Transverse colon (tissue), 4 donors: ENCODE measurements at places on chromosomes 2 and 18. TPM values are rescaled to one million over a fixed set of nuclear protein-coding genes. Genes with fewer than 3 reads are reported as not detected.

DNA sequence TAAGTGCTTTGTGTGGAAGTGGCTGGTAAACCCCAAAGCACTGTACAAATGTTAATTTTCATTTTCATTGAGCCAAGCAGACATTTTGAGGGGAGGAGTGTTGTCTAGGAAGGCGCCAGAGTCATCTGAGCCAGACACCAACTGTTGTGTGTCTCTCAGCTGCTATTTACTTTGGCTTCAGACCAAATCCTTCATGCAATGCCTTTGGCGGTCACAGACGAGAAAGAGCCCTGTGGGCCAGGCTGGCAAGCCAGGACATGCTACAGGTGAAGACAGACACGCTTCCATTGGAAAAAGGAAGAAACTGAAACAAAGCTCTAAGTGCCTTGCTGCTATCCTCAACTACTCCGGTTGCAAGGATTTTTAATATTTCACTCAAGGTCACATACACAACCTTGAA, 115.4 kb upstream of the CDC42EP3 start:
- peak; percentile 59 for DNase-seq

IMP4 gene
- total RNA-seq = 367 TPM

DNA sequence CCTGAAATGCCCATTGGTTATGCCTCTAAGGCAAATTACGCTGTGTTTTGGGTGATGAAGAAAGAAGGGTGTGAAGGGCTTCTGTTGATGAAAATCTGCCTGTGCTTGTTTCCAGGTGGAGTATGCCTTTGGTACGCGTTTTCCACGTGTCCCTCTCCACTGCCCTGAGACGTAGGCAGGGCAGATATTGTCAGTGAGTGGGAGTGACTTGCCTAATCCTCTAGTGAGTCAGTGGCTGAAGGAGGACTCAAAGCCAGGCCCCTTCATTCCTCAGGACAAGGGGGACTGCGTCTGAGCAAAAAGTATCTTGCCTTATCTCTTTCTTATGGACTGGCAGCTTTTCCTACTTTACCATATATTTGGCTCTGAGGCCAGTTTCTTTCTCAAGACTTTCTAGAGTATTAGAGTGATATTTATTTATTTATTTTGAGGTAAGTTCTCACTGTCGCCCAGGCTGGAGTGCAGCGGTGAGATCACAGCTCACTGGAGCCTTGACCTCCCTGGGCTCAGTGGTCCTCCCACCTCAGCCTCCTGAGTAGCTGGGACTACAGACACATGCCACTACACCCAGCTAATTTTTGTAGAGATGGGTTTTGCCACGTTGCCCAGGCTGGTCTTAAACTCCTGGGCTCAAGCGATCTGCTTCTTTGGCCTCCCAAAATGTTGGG, 10.2 kb downstream of the RALB start:
- DNase-seq = no peak

DNA sequence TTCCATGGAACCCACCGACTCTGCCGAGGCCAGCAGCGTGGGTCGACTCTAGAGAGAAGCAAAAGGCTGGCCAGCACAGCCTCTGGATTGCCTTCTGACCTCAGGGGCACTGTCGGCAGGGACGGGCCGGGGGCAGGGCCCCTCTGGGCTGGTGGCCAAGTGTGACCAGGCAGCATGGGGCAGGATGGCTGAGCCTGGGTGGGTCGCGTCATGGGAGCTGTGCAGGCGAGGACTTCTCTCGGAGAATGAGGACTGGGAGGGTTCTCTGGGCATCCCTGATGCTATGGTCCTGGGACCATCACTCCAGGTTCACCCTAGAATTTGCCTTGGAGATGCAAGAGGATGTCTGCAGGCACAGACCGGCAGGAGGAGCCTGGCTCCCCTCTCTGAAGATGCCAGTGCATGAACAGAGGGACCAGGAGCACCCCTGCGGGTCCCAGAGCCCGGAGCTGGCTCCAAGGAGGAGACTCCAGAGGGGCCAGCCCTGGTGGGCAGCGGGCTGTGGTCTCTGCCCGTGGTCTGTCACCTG, 289.2 kb downstream of the NDUFA10 start:
- no peak for DNase-seq

DNA sequence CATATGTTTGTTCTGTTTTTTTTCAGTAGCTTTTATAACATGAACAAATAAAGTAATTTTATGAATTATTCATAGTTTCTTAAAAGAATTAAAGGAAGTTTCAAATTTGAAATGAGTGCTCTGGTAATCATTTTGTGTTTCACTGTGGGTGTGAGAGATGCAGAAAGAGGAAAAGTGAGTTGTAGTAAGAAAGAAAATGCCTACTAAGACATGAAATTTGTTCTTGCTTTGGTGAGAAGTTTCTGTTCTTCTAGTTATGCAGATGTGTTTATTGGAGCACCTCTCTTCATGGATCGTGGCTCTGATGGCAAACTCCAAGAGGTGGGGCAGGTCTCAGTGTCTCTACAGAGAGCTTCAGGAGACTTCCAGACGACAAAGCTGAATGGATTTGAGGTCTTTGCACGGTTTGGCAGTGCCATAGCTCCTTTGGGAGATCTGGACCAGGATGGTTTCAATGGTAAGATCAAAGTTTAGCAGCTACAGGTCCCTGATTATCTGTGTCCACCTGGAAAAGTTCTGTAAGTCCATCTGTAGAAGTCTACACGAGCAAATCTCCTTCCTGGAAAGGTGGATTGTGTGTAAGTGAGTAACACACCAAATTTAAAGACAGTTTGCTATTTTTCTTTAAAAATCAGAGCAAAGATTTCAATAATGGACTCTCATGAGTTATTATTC, 51.4 kb downstream of the ITGAV start:
- DNase-seq = no peak

DNA sequence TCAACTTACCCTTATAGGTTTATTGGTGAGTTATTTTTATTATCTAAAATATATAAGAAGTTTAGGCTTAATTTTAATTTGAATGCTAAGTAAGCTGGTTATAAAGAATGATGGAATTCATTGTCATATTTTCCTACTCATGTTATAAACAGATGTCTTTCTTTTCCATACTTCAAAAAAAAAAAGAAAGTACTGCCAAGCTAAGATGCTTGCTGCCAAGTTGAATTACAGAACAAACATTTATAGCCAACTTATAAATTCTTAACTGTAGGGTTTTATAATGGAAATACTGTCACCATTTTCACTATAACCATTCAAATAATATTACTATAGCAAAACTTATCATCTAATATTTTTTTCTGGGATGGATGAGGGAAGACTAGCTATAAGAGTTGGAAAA, 676.0 kb downstream of the NRXN1 start:
- DNase-seq = no peak

DNA sequence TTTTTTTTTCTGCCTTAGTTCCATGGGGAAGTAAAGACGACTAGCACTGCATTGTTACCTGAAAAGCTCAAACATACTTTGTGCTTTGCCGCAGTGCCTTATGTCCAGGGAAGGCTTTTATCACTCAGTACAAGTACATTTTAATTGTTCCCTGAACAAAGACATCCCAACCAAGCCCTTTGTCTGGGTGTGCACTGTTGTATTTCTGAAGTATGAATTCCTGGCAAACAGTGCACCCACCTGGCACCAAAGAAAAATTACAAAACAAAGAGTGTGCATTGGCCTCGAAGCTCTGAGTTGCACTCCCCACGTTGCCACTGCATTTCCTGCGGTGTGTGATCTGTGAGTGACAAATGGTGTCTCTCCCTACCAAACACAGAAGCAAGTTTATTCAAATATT, 858.5 kb upstream of the PIK3C3 start:
- no peak for DNase-seq

DNA sequence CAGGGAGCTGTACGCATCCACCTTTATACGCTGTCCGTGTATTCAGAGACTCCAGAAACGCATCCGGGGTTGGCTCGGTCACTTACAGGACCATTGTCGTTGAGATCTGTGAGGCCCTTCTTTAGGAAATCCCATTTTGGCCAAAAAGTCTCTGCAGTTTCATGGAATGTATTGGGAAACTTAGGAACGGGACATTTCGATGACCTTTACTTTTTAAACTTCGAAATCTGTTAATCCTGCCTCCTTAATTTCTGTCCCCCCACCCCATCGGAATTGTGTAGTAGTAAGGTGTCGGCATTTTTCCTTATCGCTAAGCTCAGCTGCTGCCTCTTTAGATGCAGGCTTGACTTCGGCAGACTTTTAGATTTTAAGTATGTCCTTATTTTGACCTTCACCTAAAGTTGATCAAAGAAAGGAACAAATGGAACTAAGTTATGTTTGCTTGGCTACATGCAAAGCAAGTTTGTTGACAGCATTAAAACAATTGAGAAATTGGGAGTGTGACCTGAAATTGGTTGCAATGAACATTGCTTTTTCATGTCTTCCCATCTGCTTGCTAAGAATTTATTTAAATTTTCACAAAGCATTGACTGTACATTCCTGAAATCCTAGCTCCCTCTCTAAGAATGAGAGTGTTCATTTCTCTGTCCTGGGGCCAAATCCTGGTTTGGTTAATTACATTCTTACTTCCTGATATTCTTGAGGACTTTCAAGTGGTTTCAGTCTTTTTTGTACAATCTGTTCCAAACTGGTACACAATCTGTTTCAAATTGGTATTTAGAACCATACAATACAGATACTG, 884 bp upstream of the RAPH1 start:
- DNase-seq = no peak

- DNase-seq = no peak
Measured at GRCh38 chr2:194672994-194673393, 984.0 kb upstream of the SLC39A10 start.

CAPG gene
- 27.3 TPM for total RNA-seq

CD226 gene
- 5.0 TPM for total RNA-seq

DNA sequence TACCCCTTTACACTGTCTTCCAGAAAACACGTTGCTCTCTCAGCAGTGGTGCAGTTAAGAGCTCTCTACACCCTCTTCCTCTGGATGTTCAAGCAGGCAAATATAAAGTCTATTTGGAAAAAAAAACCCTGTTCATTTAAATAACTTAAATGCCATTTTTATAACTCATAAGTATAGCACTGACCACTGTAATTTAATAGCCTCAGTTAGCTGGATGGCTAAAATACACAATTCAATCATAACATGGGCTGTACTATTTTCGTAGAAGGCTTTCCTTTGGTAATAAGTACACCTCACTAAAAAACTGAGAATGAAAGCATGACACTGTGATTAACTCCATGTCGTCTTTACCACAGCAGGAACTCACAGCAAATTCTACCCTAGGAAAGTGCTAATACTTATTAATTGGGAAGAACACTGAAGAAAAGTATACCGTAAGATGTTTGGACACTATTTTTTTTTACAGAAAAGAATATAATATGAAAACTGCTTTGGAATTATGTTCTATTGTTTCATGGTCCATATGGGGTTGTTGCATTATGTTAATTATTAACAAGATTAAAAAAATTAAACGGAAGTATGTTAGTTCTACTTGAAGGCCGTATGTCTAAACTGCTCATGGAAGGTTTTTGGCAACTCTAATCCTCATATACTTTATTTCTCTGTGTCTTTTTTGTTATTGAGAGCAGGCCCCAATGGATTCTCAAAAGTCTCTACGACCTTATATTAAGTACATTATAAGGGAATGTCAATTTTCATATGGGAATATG, 269.1 kb downstream of the ZNF385B start:
- DNase-seq = no peak

GRCh38 chr2:101017371-101017770, 15.3 kb downstream of the RPL31 start:
- no peak for DNase-seq

THAP4 gene
- total RNA-seq = 66.8 TPM
